ENCODE measurements at places on chromosomes 1 and 21. TPM values are rescaled to one million over a fixed set of nuclear protein-coding genes. Genes with fewer than 3 reads are reported as not detected.

NHLH1 gene
- 0.11 TPM for total RNA-seq

SMAP2 gene
- total RNA-seq = 6.7 TPM

ATAD3B gene
- total RNA-seq = 24.0 TPM

DIP2A gene
- 41.4 TPM for total RNA-seq

MYOG gene
- not detected for total RNA-seq

SLC25A34 gene
- 0.33 TPM for total RNA-seq

HORMAD1 gene
- total RNA-seq = not detected

HENMT1 gene
- total RNA-seq = 10.2 TPM

KCNE2 gene
- total RNA-seq = not detected

SPRR2F gene
- total RNA-seq = not detected

SESN2 gene
- 15.7 TPM for total RNA-seq

MFAP2 gene
- total RNA-seq = 132 TPM

RXFP4 gene
- not detected for total RNA-seq

LCK gene
- 2.4 TPM for total RNA-seq

BTBD8 gene
- 3.3 TPM for total RNA-seq

CSF3R gene
- 1.2 TPM for total RNA-seq

VPS26C gene
- total RNA-seq = 36.4 TPM

MASP2 gene
- not detected for total RNA-seq

IPO9 gene
- total RNA-seq = 23.9 TPM

E2F2 gene
- 0.54 TPM for total RNA-seq

TTLL10 gene
- not detected for total RNA-seq

MROH7 gene
- total RNA-seq = 1.1 TPM

KRTAP11-1 gene
- total RNA-seq = not detected

EVA1C gene
- total RNA-seq = 0.43 TPM

CFHR4 gene
- not detected for total RNA-seq

AGL gene
- total RNA-seq = 10.2 TPM

ATP8B2 gene
- 16.9 TPM for total RNA-seq

DNASE2B gene
- total RNA-seq = not detected

KPRP gene
- total RNA-seq = not detected

CRP gene
- not detected for total RNA-seq

LIPI gene
- total RNA-seq = not detected

C4BPB gene
- total RNA-seq = 40.1 TPM

TEDDM1 gene
- total RNA-seq = not detected

FOXD2 gene
- total RNA-seq = under 0.01 TPM

LDLRAD1 gene
- not detected for total RNA-seq

NGF gene
- total RNA-seq = 2.7 TPM

HEYL gene
- not detected for total RNA-seq
